ENCODE measurements at places on chromosomes 7 and 10. TPM values are rescaled to one million over a fixed set of nuclear protein-coding genes. Genes with fewer than 3 reads are reported as not detected.

The C10orf143 gene
- 4.0 TPM for total RNA-seq

The CFAP69 gene
- not detected for total RNA-seq

The STEAP4 gene
- total RNA-seq = not detected

The MET gene
- 0.60 TPM for total RNA-seq

The GRM3 gene
- not detected for total RNA-seq

The PDZD7 gene
- total RNA-seq = 0.72 TPM

The NAT16 gene
- not detected for total RNA-seq
